Activated T-helper 1 cell treated with Interleukin-2 at 50 U/mL for 16 hours (primary cell): ENCODE measurements at places on chromosomes 3 and 15.

- no peak for DNase-seq
These were observed 61.5 kb upstream of the FNDC3B start for GRCh38 chr3:171977860-171978259.

DNA sequence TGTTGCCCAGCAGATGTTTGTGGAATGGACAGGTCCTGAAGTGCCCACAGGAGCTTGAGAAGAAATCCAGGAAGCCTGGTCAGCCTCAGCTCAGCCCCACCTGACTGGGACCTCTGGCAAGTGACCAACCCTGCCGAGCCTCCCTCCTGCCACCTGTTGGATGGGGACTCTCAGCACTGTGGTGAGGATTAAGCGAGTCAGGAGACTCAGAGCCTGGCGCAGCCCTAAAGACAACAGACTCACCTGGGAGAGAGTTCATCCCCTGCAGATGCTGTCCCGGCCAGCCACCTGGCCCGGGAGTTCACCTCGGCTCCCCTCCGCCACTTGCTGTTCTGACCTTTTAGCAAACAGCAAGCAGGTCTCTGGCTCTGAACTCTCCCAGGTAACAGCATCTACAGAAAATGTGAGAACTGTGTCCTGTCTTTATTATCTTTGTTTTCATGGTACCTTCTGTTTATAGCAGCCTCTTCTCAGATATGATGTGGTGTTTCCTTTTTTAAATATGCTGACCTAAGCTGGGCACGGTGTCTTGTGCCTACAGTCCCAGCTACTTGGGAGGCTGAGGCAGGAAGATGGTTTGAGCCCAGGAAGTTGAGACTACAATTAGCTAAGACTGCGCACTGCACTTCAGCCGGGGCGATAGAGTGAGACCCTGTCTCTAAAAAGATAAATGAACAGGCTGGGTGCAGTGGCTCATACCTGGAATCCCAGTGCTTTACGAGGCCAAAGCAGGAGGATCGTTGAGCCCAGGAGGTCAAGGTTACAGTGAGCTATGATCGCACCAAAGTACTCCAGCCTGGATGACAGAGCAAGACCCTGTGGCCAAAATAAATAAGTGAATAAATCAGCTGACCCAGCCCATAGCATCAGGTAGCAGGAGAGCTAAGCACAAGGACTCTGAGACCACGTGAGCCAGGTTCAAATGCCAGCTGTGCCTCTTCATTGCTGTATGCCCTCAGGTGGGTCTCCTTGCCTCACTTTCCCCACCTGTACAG is 32.4 kb upstream of the SLC6A6 start:
- no peak for DNase-seq

GRCh38 chr15:38252481-38253350 is at the start of gene SPRED1:
Gene SPRED1, plus strand, starts transcription at chr15:38252836. Its CDS starts 350 bp downstream, at chr15:38253186.
- DNase-seq, result no peak

GRCh38 chr3:32852146-32852545 is 34.3 kb downstream of the TRIM71 start:
- no peak for DNase-seq

- DNase-seq, result no peak
These were observed 8.7 kb downstream of the SLC6A6 start for GRCh38 chr3:14411166-14411526.

GRCh38 chr3:24154013-24154695 is 209.1 kb downstream of the NR1D2 start:
- DNase-seq, result no peak

DNA sequence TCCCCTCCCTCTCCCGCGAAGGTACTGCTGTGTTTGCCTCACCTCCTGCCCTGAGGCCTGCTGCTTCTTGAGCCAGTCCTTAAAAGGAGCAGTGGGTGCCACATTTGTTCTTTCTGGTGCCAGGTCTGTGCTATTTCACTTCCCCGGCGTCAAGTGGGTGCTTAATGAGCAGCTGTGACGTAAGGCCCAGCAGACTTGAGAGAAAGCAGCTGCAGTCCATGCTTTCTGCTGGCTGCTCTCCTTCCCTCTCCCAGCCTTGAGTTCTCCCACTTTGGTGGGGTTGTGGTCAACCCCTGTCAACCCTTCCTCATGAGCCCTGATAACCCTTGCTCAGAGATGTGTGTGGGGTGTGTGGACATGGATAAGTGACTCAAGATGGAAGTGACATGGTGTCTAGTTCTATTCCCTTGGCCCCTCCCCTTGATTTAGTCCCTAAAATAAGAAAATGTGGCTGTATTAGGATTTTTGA is 6.9 kb downstream of the INAFM2 start:
- no peak for DNase-seq

DNA sequence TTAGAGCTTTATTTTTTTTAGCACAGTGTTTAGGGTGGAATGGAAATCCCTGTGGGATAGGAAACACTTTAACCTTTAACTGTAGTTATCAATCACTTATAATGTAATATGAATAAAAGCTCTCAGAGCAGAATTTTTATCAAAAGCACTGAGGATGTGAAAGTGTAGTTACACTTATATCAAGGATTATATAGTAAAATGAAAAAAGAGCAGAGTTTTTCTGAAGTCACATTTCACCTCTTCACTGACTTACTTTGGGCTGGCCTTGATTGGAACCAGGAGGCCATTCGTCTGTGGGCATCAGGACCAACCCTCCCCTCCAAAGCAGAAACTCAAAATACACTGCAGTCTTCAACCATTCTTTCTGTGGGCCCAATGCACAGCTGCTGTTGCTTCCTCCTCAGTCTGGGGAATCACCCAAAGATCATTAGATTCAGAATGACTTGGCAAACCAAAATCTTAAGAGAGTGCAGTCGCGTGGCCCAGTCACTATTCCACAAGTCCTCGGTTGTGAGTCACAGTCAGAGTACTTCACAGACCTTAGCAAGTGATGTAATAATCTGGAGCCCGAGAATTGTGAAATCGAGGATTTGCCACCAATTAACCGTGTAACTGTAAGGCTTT is 132.6 kb upstream of the COL8A1 start:
- no peak for DNase-seq

GRCh38 chr3:129584631-129585030 is 21.8 kb downstream of the PLXND1 start:
- DNase-seq, result no peak

GRCh38 chr15:39786447-39787056 is 3.9 kb upstream of the FSIP1 start:
- DNase-seq, result no peak

GRCh38 chr3:55169161-55169560 is 241.3 kb upstream of the LRTM1 start:
- no peak for DNase-seq

DNA sequence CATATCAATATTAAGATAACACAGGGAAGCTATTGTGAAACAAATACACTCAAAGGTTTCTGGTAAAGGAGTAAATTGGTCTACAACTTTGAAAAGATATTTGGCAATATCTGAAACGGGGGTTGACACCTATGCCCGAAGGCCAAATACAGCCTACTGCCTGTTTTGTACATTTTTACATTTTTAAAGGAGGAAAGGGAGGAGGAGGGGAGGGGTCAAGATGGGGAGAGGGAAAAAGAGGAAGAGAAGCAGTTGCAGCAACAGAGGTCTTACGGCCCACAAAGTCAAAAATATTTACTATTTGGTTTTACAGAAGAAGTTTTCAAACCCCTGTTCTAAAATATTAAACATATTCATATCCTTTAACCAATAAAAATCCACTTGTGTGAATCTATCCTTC is 94.2 kb downstream of the FMN1 start:
- DNase-seq, result no peak

DNA sequence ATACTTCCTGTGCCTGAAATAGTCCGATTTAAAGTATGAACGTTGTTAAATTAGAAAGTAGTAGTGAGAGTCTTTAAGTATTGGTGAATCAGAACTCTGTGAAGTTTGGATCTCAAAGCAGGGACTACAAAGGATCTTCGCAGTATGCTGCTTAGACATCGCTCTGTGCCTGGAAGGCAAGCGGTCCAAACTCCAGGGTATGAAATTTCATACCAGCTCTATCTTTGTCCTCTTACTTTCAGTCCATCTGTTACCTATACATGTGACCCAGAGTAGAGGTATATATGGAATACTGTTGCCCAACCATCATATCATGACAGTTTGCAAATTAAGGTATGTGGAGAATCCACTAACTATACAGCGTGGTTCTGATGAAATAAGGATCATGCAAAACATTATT is 34.5 kb downstream of the VPS8 start:
- no peak for DNase-seq

DNA sequence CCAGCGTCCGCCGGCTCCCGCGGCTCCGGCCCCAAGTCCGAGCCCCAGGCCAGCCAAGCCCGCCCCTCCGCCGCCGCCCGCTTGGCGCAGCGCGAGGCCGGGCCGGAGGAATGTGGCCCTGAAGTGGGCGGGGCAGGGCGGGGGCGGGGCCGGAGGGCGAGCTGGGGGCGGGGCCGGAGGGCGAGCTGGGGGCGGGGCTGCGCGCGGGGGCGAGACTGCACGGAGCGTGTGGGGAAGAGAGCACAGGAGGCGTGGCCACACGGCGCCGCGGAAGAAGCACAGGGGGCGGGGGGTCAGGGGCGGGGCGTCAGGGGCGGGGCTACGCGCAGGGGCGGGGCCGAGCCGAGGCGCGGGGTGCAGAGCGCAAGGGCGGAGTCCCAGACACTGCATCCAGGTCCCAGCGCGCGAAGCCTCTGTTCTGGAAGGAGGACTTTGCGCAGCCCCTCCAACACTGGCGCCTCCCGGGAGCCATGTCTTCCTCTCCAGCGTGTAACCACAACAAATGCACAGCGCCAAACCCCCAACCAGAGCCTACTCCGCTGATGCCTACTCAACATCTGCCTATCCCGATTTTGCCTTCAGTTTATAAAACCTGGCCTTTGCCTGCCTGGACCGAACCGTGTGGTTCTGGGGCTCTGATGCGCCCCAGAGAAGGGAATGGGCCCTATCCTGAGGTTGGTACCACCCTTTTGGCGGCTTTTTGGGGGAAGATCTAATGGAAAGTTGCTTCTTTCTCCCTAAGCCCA is 105.5 kb downstream of the IQSEC1 start:
- peak; percentile 84 for DNase-seq
